Activated T-cell treated with anti-CD3 and anti-CD28 coated beads, Interleukin-2, amount 50 U/mL, for 1 hour (primary cell): ENCODE measurements at places on chromosomes 1 and 21.

- no peak for DNase-seq
These were observed 393.4 kb downstream of the KCNT2 start for GRCh38 chr1:196214866-196215265.

DNA sequence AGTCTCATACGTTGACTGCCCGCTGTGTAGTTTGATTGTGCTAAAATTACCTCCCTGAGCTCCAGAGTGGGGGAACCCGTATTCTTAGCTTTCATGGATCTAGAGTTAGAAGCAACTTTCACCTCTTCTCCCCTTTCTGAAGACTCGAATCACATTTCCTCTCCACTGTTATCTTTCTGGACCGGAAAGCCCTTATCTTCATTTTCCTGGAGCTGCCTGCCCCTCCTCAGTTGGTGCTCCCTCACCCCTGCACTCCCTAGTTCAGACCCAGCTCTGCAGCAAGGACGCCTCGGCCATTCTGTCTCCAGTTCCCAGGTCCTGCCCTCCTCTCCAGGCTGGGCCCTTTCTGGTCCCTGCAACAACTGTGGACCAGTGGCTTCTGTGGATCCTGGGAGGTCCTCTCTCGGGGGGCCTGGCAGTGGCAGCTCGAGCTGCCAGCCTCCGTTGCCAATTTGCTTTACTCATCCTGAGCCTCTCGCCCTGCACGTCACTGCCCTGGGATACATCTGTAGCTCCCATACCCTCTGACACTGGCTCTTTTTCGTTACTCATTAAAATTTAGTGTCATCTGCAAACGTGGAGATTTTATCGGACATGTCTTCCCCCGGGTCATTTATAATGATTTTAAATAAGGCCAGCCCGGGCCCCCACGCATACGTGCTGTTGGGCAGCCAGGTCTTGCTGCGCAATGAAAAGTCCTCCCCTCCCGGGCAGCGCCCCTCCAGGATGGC lies 141.5 kb upstream of the VAMP3 start:
- DNase-seq = no peak

GRCh38 chr1:42971841-42972291 lies 13.2 kb upstream of the SLC2A1 start:
- no peak for DNase-seq

GRCh38 chr1:29554208-29554778 lies 318.0 kb downstream of the PTPRU start:
- DNase-seq = no peak

DNA sequence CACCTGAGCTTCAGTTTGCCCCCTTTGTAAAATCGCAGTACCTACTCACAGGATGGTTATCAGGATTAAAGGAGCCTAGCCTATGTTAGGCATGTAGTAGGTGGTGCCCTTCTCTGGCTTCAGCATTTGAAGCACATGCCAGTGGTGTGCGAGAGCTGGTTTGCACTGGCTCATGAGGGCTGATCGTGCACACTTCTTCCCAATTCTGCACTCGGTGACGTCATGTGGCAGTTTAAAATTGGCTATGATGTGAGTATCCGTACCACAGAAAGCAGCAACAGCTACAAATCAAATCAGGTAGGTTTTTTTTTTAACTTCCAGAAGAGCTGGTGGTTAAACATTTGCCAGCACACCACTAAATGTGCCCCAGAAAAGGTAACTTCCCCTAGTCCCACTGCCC lies 13.5 kb downstream of the FOXO6 start:
- DNase-seq = no peak

DNA sequence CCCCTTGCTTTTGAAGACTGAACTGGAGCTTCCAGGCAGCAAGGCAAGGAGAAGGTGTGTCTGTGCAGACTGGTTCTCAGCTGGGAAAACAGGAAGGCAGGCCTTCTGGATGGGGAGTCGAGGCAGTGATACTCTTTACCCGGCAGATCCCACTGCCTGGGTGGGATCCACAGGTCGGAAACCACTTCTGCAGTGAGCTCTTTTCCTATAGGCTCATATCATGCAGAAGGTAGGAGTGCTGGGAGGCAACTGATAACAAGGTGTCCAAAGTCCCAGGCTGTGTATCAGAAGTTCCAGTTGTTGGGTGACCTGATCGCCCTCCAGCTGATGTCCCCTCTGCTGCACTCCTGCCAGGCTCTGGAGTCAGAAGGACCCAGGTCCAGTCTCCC lies 17.1 kb downstream of the ACOT11 start:
- no peak for DNase-seq

DNA sequence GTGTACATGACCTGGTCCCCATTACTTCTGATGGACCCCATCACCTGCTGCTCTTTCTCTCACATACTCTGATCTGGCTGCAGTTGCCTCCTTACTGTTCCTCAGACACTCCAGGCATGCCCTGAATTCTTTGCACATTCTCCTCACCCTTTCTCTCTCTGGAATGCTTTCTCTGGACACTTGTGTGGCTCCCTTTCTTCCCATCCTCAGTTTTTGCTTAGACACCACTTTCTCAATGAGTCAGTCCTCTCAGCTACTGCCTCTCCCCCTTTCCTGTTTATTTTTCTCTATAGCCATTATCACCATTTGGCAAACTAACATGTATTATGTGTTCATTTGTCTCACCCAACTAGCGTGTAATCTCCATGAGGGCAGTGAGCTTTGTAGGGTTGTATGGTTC lies 28.1 kb downstream of the PLXNA2 start:
- DNase-seq = no peak

GRCh38 chr1:195939844-195940243 lies 668.4 kb downstream of the KCNT2 start:
- DNase-seq = no peak

GRCh38 chr1:161505686-161506085 lies 429 bp downstream of the FCGR2A start:
- no peak for DNase-seq

GRCh38 chr1:111702504-111703050 lies 36.6 kb downstream of the INKA2 start:
- DNase-seq = no peak

GRCh38 chr1:189538271-189538670 lies 939.4 kb downstream of the BRINP3 start:
- DNase-seq = no peak

DNA sequence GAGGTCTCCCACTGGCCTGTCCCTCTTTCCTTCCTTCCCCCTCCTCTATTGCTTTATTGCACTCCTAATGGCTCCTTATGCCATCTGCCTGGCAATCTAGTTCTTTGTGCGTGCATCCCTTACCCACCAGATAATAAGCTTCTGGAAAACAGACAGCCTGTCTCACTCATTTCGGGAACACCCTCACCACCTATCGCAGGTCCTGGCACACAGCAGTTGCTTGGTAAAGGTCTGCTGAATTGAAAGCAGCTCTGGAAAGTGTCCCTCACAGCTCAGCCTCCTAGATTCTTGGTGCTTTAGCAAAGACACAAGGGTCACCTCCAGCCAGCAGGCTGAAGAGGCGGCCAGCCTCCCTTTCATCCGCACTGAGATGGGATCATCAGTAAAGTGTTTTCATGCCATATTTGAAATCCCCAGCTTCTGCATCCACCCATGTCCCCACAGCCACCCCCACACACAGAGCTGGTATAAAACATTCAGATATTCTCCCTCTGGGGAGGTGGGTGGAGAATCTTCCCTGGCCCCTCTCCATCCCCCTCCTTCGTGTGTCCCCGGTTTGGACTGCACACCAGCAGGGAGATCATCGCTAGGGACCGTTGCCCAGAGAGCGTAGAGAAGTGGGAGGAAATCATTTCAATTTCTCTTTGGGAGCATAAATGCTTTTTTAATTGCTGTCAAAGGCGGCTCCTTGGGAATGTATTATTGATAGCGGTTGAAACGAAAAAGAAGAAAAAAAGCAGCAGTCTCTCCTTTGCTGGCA lies 29.1 kb upstream of the ATP2B4 start:
- no peak for DNase-seq

GRCh38 chr1:149942207-149942606 lies 5.5 kb upstream of the MTMR11 start:
- DNase-seq = no peak

- DNase-seq = no peak
These were observed 20.5 kb upstream of the UBL4B start for GRCh38 chr1:110091791-110092190.
